ENCODE measurements at places on chromosomes 11 and 22.

- DNase-seq, result no peak
Measured at GRCh38 chr11:12222055-12222792, 111.8 kb downstream of the MICAL2 start.

DNA sequence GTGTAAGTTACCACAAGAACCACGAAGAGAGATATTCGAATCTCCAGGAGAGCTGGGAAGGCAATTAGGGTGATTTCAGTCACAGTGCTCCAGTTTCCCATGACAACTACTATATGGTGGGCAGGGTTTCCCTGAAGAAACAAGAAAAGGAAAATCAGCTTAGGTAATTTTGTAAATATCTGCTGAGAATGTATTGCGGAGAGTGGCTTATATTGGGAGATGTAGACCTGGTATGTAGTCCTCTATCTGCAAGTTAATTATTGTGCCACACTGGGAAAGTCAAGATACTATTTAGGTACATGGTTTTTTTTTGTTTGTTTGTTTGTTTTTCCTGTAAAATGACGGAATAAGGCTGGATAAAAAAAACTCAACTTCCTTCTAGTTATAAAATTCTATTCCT is at the start of gene OR6M1:
TSS of gene OR6M1 (minus strand) at position 101 of the 400 bp plus-strand sequence. CDS start at position 101, 0 bp downstream.
- DNase-seq, result no peak

- no peak for DNase-seq
Measured at GRCh38 chr11:27611947-27612455, 88.3 kb downstream of the BDNF start.

GRCh38 chr11:70225681-70226177 is 22.6 kb downstream of the FADD start:
- no peak for DNase-seq

GRCh38 chr11:11477695-11478420 is 124.8 kb upstream of the CSNK2A3 start:
- DNase-seq, result no peak

GRCh38 chr11:125263268-125263790 is 98.8 kb downstream of the PKNOX2 start:
- no peak for DNase-seq

- peak; percentile 55 for DNase-seq
Measured at GRCh38 chr11:17351510-17352176, at the start of gene NCR3LG1. Gene NCR3LG1 (plus strand): TSS chr11:17351800. CDS start chr11:17351970, 170 bp downstream.

- DNase-seq, result no peak
Measured at GRCh38 chr11:124945826-124946225, 8.2 kb upstream of the CCDC15 start.

DNA sequence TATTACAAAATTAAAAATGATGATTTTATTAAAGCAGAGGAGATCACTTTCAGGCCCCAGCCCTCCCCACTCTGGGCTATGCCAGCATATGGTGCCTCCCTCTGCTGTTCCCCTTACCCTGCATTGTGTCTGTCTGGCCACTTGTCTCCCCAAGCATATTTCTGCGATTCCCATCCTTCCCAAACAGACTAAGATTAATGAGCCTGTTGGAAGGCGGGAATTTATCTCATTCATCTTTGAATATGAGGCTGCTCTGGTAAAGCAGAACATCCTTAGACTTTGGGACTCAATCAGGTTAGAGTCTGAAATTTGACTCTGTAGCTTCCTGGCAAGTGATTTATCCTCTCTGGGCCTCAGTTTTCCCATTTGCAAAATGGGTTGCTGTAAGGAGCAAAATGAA is 25.7 kb downstream of the AMPD3 start:
- no peak for DNase-seq

- DNase-seq, result no peak
Measured at GRCh38 chr11:48101958-48102357, 114.7 kb upstream of the OR4B1 start.

DNA sequence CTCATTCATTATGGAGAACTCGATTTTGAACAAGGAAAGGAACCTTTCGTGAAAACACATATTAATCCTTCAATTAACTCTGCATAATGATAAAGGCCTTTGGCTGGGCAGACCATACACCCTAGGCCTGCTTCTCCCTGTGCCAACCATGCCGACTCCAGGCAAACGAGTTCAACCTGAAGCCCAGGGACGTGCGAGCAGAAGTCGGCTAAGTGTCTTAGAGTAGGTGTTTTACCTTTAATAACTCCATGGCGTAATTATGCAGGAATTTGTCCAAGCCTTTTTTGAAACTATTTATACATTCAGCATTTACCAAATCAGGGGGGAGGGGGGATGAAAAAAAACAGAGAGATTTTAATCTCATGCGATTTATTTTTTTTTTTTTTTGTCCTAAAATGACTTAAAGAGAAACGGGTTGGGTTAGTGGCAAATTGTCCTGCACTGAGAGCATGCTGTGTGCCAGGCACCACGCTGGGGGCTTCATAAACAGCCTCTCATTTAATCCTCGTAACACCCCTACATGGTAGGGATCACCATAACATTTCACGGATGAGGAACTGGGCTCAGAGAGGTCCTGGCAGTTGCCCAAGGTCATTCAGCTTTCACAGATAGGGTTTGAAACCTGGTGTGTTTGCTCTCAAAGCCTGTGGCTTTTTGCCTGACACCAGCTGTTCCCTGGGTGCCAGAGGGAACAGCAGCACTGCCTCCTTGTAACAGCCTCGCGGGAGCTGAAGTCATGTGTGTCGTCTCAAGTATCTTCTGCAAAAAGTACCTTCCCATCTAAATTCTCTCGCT is 423.9 kb downstream of the MN1 start:
- DNase-seq, result no peak

GRCh38 chr11:99327066-99327465 is 306.3 kb downstream of the CNTN5 start:
- DNase-seq, result no peak

DNA sequence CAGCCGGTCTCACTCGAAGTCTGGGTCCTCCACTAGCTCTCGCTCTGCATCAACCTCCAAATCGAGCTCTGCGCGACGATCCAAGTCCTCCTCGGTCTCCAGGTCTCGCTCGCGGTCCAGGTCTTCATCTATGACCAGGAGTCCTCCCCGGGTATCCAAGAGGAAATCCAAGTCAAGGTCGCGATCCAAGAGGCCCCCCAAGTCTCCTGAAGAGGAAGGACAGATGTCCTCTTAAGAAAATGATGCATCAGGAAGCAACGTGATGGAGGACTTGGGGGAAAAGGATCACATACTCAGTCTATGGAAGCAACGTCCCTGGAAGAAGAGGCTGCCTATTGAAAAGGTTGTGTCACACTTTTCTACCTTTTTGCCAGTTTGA is 1.1 kb downstream of the SRSF8 start:
- no peak for DNase-seq

GRCh38 chr11:30107899-30108298 is 91.1 kb upstream of the KCNA4 start:
- no peak for DNase-seq

- DNase-seq, result no peak
Measured at GRCh38 chr11:26743622-26744021, 21.8 kb upstream of the SLC5A12 start.

DNA sequence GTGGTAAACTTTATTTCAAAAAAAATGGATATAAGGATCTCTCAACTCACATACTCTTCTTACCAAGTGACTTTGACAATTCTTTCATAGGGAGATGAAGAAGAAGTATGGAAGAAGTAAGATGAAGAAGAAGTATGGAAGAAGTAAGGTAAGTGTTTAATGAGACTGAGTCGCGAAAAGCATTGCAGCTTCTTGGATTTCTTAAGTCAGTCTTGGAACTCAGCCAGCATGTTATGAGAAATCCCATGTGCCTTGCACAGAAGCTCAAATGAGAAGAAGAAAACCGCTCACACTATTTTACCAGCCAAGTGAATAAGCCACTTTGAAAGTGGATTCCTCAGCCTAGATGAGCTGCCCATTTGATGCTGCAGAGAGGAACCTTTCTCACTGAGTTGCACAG is 332.0 kb upstream of the CCDC179 start:
- no peak for DNase-seq

- no peak for DNase-seq
Measured at GRCh38 chr22:23180893-23181720, 798 bp downstream of the BCR start.

DNA sequence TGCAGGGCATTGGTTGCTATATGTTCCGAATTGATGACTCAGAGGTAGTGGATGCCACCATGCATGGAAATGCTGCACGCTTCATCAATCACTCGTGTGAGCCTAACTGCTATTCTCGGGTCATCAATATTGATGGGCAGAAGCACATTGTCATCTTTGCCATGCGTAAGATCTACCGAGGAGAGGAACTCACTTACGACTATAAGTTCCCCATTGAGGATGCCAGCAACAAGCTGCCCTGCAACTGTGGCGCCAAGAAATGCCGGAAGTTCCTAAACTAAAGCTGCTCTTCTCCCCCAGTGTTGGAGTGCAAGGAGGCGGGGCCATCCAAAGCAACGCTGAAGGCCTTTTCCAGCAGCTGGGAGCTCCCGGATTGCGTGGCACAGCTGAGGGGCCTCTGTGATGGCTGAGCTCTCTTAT is 5.4 kb upstream of the TTC36 start:
- no peak for DNase-seq

DNA sequence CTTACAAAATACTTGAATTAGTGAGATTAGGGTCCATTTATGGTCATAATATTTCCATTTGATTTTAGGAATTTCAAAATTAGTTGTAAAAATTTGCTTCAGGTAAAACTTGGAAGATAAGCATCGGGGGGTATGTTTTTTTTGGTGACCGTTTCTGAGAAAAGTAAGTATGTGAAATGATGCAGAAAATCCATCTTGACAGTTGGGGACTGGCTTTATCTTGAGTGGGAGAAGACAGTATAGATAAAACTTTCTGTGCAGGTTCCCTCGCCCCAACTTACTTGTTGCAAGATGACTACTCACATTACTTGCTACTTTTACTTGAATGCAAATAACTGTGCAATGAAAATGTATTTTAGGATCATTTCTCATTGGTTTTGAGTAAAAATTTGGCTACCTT is 49.5 kb downstream of the DNAJC24 start:
- no peak for DNase-seq

GRCh38 chr22:31055635-31056159 is 25.4 kb upstream of the SMTN start:
- DNase-seq, result no peak

DNA sequence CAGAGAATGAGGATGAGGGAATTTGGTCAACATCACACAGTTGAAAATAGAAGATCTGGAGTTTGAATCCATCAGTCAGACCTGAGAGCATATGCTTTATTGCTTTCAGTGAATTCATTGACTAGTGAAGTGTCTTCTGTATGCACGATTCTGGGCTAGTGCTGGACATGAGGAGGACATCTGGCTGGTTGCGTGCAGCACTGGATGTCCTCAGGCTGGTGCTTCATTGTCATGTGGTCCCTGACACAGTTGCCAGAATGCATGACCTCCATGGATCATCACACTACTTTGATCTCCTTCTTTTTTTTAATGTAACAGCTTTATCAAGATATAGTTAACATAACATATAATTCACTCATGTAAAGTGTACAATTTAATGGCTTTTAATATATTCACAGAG is 44.5 kb upstream of the MMP7 start:
- DNase-seq, result no peak

GRCh38 chr11:48041877-48042695 is 61.7 kb downstream of the PTPRJ start:
- DNase-seq, result no peak

DNA sequence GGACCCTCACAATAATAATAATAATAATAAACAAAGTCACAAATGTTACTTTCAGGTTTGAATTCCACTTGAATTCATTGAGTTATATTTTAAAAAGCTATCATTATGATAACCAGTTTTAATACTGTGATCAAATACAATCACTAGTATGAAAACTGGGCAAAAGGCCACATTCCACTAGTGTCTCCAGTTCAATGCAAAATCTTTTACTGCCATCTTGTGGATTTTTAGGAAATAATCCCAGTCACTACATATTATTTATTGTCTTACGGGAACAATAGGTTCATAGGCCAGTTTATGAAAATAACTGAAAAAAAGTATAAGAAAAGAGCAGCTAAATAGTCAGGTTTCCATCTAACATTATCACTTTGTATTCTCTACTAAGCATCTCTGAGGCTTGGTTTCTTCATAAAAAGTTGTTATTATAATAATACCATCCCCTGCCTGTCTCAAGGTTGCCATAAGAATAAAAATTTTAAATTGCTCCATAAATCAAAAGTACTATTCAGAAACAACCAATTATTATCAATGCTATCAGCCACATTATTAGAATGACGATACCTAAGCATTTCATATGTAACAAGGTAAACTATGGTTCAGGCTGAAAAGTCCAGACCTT is 533.9 kb upstream of the CCDC90B start:
- no peak for DNase-seq

DNA sequence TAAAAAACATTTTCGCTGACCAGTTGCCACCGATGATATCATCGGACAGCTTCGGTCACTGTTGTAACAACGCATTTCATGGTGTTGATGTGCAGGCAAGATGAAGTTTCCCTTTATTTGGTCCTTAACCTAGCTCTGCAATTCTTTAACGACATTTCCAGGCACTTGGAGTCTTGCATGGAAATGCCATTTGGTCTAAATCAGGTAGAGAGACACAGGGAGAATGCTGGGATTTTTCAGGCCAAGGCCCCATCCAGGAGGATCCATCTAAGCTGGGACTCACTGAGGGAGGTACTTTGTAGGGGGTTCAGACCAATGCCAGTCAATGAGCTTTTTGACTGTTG is 121.5 kb upstream of the RCN1 start:
- DNase-seq, result no peak

DNA sequence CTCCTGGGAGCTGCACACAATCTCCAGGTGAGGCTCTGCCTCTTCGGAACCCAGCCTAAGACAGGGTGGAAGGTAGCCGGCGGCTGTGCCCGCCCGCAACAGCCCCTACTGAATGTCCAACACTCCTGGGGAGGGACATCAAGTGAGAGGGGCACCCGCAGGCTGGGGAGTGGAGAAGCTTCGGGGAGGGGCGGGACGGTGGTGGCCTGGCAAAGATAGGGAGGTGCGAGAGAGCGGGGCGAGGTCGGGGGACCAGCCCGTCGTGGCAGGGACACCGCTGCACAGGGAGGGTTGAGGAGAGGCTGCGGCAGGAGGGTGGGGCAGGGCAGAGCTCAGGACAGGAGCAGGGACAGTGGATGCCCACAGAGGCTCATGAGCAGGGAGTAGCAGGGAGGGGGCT is 8.9 kb upstream of the FADS3 start:
- no peak for DNase-seq

DNA sequence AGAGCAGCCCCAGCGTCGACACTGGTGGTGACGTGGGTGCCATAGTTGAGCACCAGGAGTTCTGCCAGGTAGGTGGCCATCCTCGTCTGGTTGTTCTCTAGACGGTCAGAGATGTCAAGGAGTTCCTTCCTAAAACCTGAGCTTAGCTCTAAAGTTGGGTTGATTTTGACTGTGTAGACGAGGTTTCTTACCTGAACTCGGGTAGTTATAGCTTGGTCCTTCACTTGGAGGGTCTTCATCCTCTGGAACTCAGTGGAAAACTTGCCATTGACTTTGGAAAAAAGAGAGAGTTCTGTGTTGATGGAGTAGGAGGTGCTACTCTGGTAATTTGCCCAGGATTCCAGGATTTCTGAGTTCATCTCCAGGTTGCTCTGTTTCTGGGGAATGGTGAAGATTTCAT is 505 bp downstream of the MPEG1 start:
- DNase-seq, result no peak

- DNase-seq, result no peak
Measured at GRCh38 chr22:38733724-38734381, 21.9 kb downstream of the SUN2 start.

- DNase-seq, result no peak
Measured at GRCh38 chr22:47189056-47189916, 426.8 kb downstream of the TBC1D22A start.

- no peak for DNase-seq
Measured at GRCh38 chr11:30357872-30358271, 35.0 kb downstream of the ARL14EP start.

Measured in stimulated activated CD8-positive, alpha-beta memory T cell treated with anti-CD3 and anti-CD28 coated beads, Interleukin-4, amount 100 ng/mL, for 24 hours (primary cell).